Mesenchymal stem cell (in vitro differentiated cells and primary cell): ENCODE measurements at places on chromosomes 1 and 21.

- no peaks in the 10 kb centered on the region for H3K27me3 ChIP-seq
- H3K27ac ChIP-seq = no peak overlapping the region
- H3K4me1 ChIP-seq = no peaks in the 10 kb centered on the region
Observed at GRCh38 chr1:231428377-231428776, 6.3 kb upstream of the EGLN1 start.

DNA sequence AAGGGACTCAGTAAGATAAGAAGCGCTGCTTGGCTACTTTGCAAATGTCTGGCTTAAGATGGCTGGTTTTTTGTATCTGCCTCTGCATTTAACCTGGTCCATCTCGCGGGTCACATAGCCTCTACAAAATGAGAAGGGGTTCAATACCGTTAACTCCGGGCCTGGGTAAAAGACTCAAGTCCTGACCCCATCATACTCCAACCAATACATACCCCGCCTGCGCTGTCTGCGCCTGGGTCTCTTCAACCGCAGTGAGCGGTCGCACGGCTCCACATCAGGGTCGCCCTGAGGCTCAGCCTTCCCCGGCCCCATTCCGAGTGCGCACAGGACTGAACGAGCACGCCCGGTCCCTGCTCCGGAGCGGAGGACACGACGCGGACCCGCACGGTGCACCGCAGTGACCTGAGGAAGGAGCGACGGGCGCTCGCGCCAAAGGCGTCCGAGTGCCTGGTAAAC, 558 bp upstream of the PGD start:
- H3K4me1 ChIP-seq = peaks cover 5% of the 10 kb centered on the region
- no peak for DNase-seq
- peak overlapping the region; percentile 89 for H3K4me3 ChIP-seq

- H3K4me3 ChIP-seq = no peak overlapping the region
- no peaks in the 10 kb centered on the region for H3K27me3 ChIP-seq
- no peak for DNase-seq
- peaks cover 2% of the 10 kb centered on the region for H3K4me1 ChIP-seq
Observed at GRCh38 chr21:32806810-32807386, 35.3 kb upstream of the PAXBP1 start.

DNA sequence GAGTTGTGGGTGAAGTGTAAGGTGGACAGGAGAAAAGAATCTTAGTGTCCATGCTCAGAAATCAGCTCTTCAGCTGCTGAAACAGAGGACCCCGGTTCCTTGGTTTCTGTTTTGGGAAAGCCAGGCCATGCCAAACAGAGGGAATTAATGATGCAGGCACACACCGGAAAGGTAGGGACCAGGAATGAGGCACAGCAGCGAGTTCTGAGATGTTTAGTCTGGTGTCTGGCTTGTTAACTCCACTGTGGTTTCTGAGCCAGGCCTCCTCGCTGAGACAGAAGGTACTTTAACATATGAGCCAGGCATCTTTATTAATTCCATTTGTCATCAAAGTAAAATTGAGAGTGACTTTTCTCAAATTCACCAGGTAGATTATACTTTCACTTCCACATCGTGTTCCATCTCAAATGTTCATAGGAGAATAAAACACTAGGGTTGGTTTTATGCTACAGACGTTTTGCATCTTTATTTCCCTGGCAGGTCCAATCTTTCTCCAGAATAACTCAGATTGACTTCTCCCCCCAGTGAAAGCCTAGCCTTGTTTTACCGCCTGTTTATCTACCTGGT, 23.5 kb downstream of the LRRC8D start:
- H3K4me3 ChIP-seq = no peak overlapping the region
- H3K4me1 ChIP-seq = peaks cover 3% of the 10 kb centered on the region
- no peaks in the 10 kb centered on the region for H3K27me3 ChIP-seq
- no peak overlapping the region for H3K27ac ChIP-seq
- peak; percentile 60 for DNase-seq
- H3K36me3 ChIP-seq = no peaks in the 10 kb centered on the region

DNA sequence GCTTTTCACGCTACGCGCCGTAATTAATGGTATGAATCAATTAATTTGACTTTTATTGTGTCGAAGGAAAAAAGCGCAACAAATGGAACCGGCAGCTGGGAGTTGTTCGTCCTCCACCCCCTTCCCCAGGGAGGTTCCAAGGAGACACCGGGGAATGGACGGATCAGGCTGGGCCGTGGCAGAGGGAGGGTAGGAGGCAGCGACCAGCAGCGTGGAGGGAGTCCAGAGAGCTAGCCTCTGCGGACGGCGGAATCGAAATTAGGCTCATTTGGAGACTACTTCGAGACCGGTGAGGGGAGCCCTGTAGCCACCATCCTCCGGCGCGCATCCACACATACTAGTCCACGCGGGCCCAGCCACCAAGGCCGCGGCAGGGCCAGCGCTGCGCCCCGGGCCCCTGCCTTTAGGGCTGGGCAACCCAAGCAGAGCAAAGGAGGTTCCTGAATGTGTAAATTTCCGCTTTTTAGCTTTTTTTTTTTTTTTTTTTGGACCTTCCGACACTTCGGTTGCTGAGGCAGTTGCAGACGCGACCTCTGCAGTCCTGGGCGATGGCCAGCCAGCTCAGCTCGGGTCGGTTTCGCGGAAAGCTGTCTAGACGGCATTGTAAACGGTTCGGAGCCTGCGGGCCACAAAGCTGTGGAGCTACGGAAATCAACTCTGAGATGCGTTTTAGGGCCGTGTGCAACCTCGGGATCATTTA, 2.2 kb upstream of the FOXD3 start:
- H3K27ac ChIP-seq = no peak overlapping the region
- no peak overlapping the region for H3K4me3 ChIP-seq
- peak; percentile 22 for DNase-seq
- no peaks in the 10 kb centered on the region for H3K36me3 ChIP-seq
- H3K27me3 ChIP-seq = peaks cover 76% of the 10 kb centered on the region
- peaks cover 42% of the 10 kb centered on the region for H3K4me1 ChIP-seq

DNA sequence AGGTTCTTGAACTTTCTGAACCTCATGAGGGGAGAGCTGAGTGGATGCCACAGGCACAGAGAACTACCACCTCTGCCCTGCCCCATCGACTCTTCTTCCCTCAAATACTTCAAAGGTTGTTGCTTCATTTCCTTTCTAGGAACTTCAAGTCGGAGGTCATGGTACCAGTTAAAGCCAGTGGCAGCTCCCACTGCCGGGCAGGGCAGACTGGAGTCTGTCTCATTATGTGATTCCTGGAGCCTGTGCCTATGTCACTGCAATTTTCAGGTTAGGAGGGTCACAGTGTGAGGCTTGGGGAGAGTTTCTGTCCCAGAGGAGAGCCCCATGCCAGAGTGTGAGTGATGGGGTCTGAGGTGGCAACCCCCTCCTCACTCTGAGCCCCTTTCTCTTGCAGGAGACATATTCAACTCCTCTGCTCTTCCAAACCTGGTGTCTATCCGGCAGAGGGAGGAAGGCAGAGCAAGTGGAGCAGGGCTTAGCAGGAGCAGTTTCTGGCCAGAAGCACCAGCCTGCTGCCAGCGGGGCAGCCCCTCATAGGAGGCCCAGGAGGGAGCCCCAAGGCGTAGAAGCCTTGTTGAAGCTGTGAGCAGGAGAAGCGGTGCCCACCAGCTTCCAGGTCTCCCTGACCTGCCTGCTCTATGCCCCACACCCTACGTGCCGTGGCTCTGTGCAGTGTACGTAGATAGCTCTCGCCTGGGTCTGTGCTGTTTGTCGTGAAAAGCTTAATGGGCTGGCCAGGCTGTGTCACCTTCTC, 29.3 kb downstream of the CAMK1G start:
- no peaks in the 10 kb centered on the region for H3K27me3 ChIP-seq
- DNase-seq = no peak
- H3K27ac ChIP-seq = no peak overlapping the region
- H3K36me3 ChIP-seq = peaks cover 20% of the 10 kb centered on the region
- no peaks in the 10 kb centered on the region for H3K4me1 ChIP-seq

GRCh38 chr1:174998569-174999215, 1.1 kb upstream of the CACYBP start:
- no peaks in the 10 kb centered on the region for H3K36me3 ChIP-seq
- H3K4me1 ChIP-seq = peaks cover 5% of the 10 kb centered on the region
- H3K4me3 ChIP-seq = peak overlapping the region; percentile 60
- DNase-seq = peak; percentile 64
- peak overlapping the region; percentile 100 for H3K27ac ChIP-seq

- no peak for DNase-seq
- H3K36me3 ChIP-seq = no peaks in the 10 kb centered on the region
- H3K27ac ChIP-seq = no peak overlapping the region
- no peaks in the 10 kb centered on the region for H3K4me1 ChIP-seq
Observed at GRCh38 chr1:5667513-5668325, 324.5 kb downstream of the NPHP4 start.

GRCh38 chr1:112673592-112674439, 643 bp upstream of the MOV10 start:
- no peaks in the 10 kb centered on the region for H3K4me1 ChIP-seq
- H3K27me3 ChIP-seq = no peaks in the 10 kb centered on the region
- H3K27ac ChIP-seq = peak overlapping the region; percentile 88

GRCh38 chr1:84069236-84069845, 70.4 kb upstream of the TTLL7 start:
- no peaks in the 10 kb centered on the region for H3K4me1 ChIP-seq
- H3K27me3 ChIP-seq = no peaks in the 10 kb centered on the region
- H3K27ac ChIP-seq = no peak overlapping the region
- no peaks in the 10 kb centered on the region for H3K36me3 ChIP-seq
- H3K4me3 ChIP-seq = no peak overlapping the region

- H3K27ac ChIP-seq = no peak overlapping the region
- H3K36me3 ChIP-seq = peaks cover 3% of the 10 kb centered on the region
- H3K4me3 ChIP-seq = no peak overlapping the region
- H3K27me3 ChIP-seq = no peaks in the 10 kb centered on the region
- DNase-seq = peak; percentile 10
Observed at GRCh38 chr1:58664881-58665280, 35.0 kb downstream of the MYSM1 start.

DNA sequence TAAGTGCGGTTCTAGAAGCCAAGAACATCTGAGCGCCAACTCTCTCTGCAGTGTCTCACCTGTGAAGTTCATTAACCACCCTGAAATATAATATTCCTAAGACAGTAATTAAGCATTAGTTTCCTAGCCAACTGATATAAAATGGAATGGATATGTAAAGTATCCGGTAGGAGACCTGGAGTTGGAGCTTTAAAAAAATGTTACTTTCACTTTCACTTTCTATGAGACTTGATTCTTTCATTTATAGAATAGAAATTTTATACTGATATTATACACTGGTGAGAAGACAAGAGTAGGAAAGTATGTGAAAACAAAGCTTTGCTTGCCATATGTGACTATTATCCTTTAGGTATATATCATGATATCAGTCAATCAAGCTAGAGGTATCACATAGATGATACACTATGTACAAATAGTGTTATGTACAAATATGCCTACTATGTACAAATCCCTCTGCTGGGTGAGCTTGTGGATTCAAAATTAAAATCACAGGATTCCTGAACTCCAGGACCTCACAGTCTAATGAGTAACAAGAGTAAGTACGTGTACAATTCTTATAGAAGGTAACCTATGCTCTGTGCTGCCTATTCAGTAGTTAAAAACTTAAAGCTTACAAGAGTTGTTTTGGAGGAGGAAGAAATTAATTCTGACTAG, 934.2 kb downstream of the TTLL7 start:
- H3K27ac ChIP-seq = no peak overlapping the region
- no peaks in the 10 kb centered on the region for H3K36me3 ChIP-seq
- no peaks in the 10 kb centered on the region for H3K4me1 ChIP-seq
- DNase-seq = peak; percentile 18
- H3K4me3 ChIP-seq = no peak overlapping the region
- H3K27me3 ChIP-seq = no peaks in the 10 kb centered on the region

GRCh38 chr21:44353191-44353970, at the start of gene TRPM2:
Gene TRPM2, plus strand, starts transcription at chr21:44353621. Its CDS starts 80 bp downstream, at chr21:44353701.
- H3K4me1 ChIP-seq = peaks cover 6% of the 10 kb centered on the region
- DNase-seq = no peak
- H3K36me3 ChIP-seq = no peaks in the 10 kb centered on the region
- H3K27ac ChIP-seq = no peak within 1 kb of the TSS

DNA sequence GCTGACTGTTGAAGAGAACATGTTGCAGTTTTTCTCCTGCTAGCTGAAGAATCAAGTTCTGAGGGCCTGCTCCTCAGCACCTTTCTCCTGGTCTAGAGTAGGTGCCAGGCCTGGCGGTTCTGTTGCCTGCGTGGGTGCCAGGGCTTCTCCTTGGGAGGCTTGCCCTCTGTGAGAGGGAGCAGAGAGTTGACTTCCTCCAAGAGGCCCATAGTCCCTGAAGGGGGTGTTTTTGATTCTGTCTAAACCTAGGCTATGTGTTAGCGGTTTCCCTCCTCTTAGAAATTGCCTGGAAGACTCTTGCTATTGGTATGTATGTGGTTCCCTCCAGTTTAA, 312 bp upstream of the APOBEC4 start:
- H3K4me1 ChIP-seq = no peaks in the 10 kb centered on the region
- DNase-seq = no peak
- no peak overlapping the region for H3K27ac ChIP-seq
- H3K27me3 ChIP-seq = no peaks in the 10 kb centered on the region
- no peak overlapping the region for H3K4me3 ChIP-seq
- no peaks in the 10 kb centered on the region for H3K36me3 ChIP-seq
